Stimulated activated CD4-positive, alpha-beta T cell treated with anti-CD3 and anti-CD28 coated beads, TNF-alpha, amount 100 ng/mL, for 48 hours (primary cell): ENCODE measurements at places on chromosomes 1 and 21.

DNA sequence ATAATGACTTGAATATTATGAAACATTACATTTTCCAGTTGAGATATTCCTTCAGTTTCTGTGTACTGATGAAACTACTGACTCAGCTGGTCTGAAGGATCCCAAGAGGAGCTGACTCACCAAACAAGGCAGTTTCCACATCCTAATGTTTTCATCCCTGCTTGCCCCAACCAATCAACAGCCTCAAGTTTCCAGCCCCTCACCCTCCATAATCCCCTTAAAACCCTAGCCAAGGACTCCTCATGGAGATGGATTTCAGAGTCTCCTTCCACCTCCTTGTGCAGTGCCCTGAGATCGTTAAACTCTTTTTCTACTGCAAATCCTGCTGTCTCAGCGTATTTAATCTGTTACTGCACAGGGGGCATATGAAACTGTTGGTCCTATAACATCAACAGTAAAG lies 83.1 kb upstream of the HAO2 start:
- no peak for DNase-seq

DNA sequence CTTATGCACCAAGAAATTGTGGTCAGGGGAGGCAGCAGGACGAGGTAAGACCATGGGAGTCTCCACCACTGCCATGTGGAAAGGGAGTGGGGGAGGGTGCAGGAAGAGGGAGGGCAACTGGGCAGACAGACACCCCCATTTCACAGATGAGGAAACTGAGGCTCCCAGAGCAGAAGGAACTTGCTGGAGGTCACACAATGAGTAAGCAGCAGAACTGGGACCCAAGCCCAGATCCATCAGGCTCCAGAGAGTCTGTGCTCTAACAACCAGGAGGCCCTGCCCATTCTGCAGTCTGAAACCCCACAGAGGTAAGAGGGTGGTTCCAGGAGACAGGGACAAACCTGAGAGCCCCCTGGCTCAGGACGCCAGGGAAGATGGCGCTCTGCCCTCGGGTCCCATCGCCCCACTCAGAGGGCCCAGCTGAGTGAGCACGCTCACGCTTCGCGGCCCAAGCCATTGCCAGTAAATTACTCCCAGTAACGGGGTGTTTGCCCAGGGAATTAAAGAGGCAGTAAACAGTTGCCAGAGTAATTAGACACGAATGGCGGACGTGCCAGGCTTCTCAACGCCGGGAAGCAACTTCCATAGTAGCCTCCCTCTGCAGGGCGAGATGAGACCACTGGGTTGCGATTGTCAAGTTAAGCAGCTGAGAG lies 59.2 kb downstream of the MATN1 start:
- no peak for DNase-seq

GRCh38 chr1:204461331-204462228 lies 33.0 kb downstream of the PIK3C2B start:
- no peak for DNase-seq

- no peak for DNase-seq
These were observed 73.2 kb downstream of the ADGRL2 start for GRCh38 chr1:81873946-81874345.

DNA sequence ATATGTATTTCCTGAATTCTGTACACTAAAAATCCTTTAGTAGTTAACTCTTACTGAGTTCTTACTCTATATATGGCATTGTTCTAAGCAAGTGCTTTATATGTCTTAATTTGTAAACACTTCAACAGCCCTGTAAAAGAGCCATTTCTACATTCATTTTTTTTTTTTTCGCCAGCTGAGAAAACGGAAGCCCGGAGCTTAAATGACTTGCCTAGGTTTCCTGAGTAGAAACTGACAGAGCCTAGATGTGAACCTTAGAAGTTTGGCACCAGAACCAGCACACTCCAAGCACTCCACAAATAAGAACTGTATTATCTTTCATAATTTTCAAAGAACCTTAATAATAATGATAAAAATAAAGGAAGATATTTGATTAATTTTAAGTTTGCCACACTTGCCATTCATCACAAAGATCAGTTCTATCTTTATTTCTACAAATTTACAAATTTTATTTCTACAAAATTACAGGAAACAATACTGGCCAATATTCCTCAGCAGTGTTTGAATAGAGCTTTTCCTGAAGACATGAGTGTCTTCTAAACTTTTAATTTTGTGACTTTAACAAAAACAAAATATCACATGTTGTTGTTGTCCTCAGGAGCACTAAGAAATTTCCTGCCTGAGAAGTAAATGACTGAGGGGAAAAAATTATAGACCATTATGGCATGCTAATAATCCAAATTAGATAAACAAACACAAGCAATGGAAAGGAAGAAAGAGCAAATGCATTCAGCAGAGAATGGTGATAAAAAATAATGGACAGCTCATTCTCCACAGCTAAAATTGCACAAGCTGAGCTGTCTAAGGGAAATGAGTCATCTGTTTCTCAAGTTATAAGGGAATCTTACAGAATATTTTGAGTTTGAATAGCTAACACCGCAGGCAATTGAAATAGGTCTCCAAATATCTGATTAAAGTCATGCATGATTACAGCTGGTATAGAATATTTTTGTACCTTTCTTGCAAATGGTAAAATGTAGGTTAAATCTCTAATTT lies 71.2 kb downstream of the DPYD start:
- DNase-seq = no peak

DNA sequence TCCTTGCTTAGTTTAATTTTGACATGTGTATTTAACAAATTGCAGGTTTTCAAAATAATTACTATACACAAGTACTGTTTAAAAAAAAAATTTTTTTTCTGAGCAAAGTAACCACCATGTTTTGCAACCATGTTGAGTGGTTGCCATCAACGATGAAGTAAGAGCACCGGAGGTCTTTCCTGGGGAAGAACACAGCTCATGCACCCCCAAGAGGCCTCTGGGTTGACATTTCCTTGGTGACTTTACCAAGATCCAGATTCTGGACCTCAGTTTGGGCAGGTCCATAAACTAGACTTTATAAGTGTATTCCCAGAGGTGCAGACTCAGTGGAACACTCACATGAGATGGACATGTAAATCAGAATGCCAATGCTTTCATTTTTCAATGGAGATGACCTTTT lies 36.8 kb upstream of the RALGPS2 start:
- no peak for DNase-seq

GRCh38 chr1:52436817-52437216 lies 32.4 kb downstream of the PRPF38A start:
- no peak for DNase-seq

- DNase-seq = no peak
These were observed 941 bp upstream of the ROR1 start for GRCh38 chr1:63772876-63773275.

DNA sequence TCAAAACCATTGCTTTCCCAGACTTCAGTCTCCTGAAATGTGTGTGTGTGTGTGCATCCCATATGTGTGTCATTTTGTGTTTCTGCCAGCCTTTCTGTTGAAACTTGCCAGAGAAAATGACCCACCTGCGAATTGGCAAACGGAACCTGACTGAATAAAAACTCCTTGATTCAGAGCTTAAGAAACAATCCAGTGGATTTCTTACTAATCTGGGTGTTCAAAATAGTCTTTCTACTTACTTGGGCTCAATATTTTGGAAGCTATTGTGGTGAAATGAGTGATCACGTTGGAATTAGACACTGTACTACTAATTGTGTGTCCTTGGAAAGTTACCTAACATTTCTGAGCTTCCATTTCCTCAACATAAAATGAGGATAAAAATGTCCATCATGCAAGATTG lies 138.9 kb upstream of the ERG start:
- DNase-seq = no peak

DNA sequence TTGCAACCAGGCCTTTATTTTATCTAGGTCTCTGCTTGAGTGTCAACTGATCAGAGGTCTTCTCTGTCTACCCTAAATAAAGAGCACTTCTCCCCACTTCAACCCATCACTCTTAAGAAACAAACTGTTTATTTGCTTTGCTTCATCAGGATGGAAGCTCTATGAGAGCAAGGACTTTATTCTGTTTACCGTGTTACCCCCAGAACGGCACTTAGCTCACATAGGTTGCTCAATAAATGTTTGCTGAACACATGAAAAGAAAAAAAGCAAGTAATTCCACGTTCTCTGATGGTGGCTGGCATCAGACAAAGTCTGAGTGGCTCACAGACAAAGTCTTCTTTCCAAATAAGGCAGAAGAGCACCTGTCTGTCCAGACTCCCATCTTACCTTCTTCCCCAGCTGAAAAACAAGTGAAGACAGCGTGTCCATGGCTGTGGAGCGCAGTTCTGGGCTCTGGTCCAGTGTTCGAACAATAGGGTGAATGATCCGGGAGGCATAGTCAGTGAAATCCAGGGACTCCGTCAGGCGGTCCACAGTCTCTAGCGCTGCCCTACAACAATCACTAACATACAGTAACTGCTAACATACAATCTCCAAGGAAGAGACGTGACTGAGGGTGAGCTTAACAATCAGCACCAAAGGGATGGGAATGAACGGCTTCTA lies 22.9 kb downstream of the ANGPTL7 start:
- DNase-seq = no peak

- no peak for DNase-seq
These were observed 296.0 kb upstream of the PTBP2 start for GRCh38 chr1:96425382-96426129.

GRCh38 chr1:24872061-24872850 lies 57.8 kb downstream of the RUNX3 start:
- DNase-seq = no peak

DNA sequence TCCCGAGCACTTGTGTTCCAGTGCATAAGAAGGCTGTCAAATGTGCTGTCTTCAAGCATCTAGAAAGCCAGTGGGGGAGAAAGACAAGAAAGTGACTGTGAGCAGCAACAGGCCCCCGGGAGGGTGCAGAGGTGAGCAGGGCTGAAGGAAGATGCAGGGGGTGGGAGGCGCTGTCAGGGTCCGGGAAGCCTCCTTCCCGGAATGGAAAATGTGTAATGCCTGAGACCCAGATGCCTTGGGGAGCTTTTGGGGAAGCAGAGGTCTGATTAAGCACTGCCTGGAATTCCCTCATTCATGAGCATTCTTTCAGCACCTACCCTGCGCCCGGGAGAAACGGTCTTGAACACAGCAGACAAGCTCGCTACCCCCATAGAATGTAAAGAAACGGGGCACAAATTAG lies 1.3 kb downstream of the NPHP4 start:
- no peak for DNase-seq

GRCh38 chr1:203324105-203325025 lies 19.0 kb downstream of the BTG2 start:
- DNase-seq = no peak

DNA sequence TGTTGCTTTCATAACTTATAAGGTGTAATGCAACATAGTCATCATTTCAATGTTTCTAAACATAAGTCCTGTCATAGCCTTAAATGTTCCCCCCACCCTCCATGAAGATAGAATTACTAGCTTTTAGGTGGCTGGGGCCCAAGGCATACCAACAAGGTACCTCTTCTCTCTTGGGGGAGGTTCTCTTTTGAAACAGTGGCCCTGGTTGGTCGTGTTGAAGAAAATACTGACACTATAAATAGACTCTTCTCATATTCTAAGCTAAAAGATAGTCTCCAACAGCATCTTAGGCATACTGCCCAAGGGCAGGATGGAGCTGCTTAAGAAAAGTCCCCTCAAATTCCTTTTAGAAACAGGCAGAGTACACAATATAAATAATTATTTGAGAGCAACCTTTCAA lies 255.0 kb downstream of the FAF1 start:
- DNase-seq = no peak

DNA sequence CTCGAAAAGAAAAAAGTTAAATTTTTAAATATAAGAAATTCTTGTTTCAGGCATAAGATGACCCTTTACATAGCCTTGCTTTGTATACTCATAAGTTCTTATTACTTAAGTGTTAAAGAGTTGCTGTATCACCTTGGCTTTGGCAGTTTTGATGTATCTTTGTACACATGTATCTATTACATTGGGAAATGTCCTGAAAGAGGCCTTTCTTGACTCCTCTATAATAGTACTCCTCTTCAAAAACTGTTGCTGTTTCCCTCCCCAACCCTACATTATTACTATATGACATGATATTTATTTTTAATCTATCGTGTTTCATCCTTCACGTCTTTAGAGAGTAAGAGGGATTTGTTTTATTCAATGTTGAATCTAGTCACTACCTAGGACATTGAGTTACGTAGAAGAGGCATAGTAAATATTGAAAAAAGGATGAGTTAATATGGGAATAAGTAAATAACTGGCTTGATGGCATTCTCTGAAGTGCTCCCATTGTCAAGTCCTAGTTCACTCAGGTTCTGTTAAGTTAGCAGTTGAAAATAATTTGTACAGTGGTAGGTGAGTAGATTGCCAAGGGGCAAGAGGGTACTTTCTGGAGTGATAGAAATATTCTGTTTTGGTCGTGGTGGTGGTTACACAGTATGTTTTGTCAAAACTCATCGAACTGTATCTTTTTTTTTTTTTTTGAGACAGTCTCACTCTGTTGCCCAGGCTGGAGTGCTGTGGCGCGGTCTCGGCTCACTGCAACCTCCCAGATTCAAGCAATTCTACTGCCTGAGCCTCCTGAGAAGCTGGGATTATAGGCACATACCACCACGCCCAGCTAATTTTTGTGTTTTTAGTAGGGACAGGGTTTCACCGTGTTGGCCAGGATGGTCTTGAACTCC lies 8.2 kb downstream of the THRAP3 start:
- DNase-seq = no peak

DNA sequence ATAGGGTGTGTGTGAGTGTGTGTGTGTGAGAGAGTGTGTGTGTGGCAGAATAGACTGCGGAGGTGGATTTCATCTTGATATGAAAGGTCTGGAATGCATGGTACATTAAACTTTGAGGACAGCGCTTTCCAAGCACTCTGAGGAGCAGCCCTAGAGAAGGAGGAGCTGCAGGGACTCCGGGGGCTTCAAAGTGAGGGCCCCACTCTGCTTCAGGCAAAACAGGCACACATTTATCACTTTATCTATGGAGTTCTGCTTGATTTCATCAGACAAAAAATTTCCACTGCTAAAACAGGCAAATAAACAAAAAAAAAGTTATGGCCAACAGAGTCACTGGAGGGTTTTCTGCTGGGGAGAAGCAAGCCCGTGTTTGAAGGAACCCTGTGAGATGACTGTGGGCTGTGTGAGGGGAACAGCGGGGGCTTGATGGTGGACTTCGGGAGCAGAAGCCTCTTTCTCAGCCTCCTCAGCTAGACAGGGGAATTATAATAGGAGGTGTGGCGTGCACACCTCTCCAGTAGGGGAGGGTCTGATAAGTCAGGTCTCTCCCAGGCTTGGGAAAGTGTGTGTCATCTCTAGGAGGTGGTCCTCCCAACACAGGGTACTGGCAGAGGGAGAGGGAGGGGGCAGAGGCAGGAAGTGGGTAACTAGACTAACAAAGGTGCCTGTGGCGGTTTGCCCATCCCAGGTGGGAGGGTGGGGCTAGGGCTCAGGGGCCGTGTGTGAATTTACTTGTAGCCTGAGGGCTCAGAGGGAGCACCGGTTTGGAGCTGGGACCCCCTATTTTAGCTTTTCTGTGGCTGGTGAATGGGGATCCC lies 18.3 kb upstream of the HDAC1 start:
- DNase-seq = peak; percentile 72
